Neuronal stem cell (in vitro differentiated cells): ENCODE measurements at places on chromosomes 12 and 14.
A peak's percentile ranks its signal among the peaks of the same experiment; 100 is the strongest.

- DNase-seq, result no peak
These were observed 596.1 kb downstream of the VRK1 start for GRCh38 chr14:97393244-97393643.

- DNase-seq, result no peak
These were observed 264.8 kb downstream of the PDZRN4 start for GRCh38 chr12:41452838-41453407.

GRCh38 chr12:3135522-3136461, 58.6 kb downstream of the TSPAN9 start:
- peak; percentile 84 for DNase-seq

DNA sequence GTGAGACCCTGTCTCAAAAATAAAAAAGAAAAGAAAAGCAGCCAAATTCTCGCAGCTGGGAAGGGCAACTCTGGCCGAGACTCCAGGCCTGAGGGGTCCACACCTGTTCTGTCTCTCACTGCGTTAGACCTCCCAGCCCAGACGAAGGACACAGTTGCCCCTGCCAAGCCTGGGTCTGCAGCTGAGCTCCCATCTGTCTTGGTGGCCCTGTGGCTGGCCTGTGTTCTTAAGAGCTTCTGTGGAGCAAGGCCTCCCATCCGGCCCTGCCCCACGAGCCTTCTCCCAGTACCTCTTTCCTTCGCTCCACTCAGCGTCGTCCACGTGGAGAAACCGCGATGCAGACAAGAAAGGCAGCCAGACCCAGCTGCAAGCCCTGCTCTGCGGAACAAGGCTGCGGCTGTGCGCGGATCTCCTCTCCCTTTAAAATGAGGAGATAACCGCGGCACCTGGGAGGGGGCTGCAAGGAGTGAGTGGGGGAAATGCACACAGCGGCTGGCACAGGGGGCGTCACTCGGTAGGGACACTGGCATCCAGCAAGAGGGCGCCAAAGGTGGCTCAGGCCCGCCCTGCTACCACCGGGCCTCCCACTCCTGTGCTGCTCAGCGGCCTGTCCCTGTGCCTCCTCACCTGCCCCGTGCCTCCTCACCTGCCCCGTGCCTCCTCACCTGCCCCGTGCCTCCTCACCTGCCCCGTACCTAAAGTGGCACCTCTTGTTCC, 42.4 kb downstream of the LRRC74A start:
- DNase-seq, result no peak

- DNase-seq, result peak; percentile 11
These were observed 545 bp upstream of the GALNT9 start for GRCh38 chr12:132329720-132330548.

- DNase-seq, result no peak
These were observed 58.2 kb downstream of the TBC1D30 start for GRCh38 chr12:64882687-64883086.

GRCh38 chr12:65025136-65025535, 96.0 kb downstream of the WIF1 start:
- DNase-seq, result no peak

DNA sequence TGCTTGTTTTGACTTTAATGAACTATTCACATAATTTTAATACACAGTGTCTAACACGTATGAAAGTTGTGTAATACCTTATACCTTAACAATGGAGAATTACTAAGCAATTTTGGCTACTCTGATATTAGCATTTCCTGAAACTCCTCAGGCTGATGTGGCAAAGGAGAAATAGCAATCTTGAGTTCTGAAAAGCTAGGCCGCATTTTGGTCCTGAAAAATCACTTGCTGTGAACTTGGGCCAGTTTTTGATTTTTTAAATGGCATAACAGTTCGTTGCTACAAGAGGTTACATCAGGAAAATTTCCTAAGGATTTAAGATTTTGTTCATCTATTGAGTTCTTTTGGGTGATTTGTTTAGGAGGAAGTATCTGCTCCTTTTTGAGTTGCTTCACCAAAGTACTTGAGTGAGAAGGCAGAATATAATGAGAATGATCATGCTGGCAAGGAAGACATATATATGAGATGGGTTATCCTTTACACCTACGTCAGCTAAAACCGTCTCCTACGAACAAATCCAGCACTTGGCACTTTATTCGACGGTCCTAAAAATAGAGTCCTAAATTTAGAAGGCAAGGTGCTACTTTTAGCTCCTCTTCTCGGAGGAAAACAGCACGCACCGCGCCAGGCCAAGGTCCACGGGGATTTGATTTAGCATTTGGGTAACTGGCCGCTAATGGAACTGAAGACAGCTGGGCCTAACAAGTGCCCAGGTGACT, 32.2 kb downstream of the MIA2 start:
- DNase-seq, result no peak

- no peak for DNase-seq
These were observed 14.1 kb downstream of the KLRF2 start for GRCh38 chr12:9895215-9895971.

- DNase-seq, result no peak
These were observed 72.4 kb downstream of the ATP2B1 start for GRCh38 chr12:89636052-89636775.

DNA sequence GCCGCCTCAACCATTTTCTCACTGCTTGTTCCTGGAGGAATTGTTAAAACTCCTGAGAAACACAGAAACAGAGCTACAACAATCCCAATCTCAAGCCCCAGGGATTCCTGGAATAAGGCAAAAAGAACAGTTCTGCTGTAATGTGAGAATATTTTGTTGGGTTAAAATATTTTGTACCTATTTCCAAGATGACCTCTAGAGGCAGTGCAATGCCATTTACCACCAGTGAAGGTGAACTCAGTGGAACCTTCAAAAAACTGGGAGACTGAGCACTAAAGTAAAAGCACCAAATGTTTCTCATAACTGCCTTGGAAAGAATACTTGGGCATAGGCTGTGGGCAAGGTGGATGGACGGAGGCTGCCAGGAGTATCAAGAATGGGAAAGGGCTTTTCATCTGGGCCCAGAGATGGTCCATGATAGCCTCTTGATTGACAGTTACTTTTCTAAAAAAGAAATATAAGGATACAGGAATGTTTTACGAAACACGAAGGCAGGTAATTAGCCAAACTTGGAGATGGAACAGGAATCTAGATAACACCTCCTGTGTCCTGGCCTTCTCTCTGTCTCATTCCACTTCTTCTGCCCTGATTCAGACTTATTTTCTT, 334.0 kb upstream of the FLRT2 start:
- no peak for DNase-seq

DNA sequence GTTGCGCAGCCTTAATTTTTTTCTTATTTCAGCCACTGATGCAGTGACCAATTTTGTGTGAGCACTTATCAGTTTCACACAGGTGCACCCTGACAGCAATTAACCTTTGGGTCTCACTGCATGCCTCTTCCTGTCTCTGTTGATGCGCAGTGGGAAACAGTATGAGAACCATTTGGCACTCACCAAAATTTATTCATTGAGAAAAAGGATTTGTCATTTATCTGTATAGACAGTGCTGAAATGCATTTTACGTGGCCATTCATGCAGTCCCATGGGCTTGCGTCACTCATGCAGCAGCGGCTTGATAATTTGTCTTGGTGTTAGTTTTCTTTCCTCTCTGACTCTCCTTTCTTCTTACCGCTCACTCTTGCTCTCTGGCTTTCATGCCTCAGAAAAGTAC, 157.5 kb downstream of the C12orf75 start:
- DNase-seq, result no peak

- DNase-seq, result no peak
These were observed 10.6 kb upstream of the NINJ2 start for GRCh38 chr12:673849-674248.

GRCh38 chr14:29804481-29805266, 123.0 kb downstream of the PRKD1 start:
- DNase-seq, result no peak

DNA sequence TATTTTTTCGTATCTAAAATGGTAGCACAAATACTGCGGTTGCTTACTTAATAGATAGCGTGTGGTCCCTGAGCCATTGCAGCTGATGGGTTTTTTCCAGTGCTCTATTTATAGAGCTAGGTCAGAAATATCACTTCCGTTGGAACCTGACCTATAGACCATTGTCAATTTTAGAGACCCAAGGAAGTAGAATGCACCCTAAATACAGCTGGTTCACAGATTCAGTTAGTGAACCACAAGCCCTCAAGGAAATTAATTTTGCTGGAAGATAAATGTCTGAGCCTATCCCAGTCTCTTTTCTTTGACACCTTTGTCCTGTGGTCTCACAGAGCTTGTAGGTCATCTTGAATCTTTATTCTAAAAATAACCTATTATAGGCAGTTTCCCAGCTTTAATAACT, 391.0 kb downstream of the ZFP36L1 start:
- no peak for DNase-seq

DNA sequence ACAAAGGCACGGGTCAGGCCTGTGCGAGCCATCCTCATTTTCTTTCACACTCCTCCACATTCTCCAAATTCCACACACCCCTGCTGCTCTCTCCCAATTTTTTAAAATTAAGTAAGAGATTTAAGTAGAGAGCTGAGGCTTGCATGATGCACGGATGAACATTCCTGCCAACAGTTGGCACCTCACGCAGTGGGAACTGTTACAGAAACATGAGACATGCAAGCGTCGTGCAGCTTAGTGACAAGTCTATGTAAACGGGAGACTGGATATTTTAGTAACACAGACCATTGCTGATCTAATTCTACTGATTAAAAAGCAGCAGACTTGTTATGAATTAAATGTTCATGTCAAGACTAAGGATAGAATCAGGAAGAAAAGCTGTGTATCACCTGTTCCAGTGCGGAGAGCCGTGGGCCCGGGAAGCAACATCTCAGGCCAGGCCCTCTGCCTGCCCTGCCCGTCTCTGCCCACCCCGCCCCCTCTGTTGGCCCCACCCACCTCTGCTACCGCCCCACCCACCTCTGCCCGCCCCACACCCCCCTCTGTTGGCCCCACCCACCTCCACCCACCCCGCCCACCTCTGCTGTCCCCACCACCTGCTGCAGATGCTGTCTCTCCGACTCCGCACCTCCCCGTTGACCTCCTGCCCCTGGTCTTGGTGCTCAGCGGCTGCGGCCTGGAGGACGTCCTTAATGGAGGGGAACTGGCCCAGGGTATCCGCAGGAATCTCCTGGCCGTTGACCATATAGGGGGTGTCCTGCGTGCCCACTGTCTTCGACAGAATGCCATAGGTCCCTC, 21.2 kb downstream of the GOLGA3 start:
- no peak for DNase-seq

GRCh38 chr12:88063375-88063774, 34.2 kb upstream of the C12orf50 start:
- no peak for DNase-seq

GRCh38 chr12:76033081-76034011, 1.8 kb upstream of the PHLDA1 start:
- DNase-seq, result no peak

GRCh38 chr14:55241673-55242072, 29.5 kb upstream of the FBXO34 start:
- DNase-seq, result no peak

DNA sequence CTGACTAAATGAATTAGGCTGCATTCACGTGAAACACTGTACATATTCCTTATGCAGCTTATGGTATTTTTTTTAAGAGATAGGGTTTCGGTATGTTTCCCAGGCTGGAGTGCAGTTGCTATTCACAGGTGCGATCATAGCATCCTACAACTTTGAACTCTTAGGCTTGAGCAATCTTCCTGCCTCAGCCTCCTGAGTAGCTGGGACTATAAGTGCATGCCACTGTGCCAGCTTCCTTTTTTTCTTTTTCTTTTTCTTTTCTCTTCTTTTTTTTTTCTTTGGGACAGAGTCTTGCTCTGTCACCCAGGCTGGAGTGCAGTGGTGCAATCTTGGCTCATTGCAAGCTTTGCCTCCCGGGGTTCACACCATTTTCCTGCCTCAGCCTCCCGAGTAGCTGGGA, 35.8 kb upstream of the SPPL3 start:
- DNase-seq, result no peak

DNA sequence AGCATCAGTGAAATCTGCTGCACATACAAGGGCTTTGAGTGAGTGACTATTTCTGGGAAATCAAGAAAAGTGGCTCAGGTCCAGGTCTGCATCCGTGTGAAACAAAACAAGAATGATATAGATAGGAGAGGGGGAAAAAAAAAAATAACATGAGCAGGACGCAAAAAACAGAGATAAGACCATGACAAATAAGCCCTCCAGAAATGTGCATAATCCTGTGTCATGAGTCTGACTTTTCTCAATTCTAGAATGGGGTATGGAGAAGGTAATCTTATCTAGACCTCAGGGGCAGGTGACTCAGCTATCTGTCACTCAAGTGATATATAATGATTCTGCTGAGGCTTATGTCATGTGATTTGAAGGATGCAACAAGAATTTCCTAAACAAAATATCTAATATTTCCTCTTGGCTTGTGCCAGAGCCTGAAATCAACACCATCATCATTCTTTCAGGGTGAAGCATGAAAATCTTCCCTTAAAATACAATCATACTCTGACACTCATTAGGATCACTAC, 250.0 kb downstream of the PHLDA1 start:
- no peak for DNase-seq

DNA sequence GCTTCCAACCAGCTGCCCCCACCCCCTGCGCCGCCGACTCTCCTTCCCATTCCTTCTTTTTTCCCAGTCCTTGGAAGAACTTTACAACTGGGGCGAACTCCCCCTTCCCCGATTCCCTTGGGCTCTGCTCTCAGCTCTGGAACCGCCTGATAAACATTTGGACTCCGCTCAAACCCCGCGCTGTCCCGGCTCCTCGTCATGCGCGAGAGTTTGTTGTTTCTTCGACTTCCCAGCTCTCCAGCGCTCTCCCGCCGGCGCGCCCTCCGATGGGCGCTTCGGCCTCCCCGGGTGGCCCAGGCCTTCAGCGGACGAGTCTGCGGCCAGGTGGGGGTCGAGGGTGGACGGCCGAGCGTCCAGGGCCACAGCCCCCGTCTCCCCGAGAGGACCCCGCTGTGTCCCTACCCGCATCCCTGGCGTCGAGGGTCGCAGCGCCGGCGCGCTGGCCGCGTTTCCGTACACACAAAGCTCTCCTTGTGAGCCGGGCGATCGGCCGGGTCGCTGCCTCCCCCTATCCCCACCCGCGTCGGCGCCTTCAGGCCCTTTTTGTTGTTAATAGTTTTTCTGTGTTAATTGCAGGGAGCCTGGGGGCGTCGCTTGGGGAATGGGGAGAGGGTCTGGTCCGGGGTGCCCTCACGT, 847 bp downstream of the MMP14 start:
- DNase-seq, result no peak

- no peak for DNase-seq
These were observed 4.0 kb downstream of the CHD4 start for GRCh38 chr12:6603095-6603567.

- no peak for DNase-seq
These were observed 1003.3 kb upstream of the TMEM132C start for GRCh38 chr12:127263621-127264020.
